Psoas muscle (tissue), 8 donors: ENCODE measurements at places on chromosomes 4 and X. TPM values are rescaled to one million over a fixed set of nuclear protein-coding genes. Genes with fewer than 3 reads are reported as not detected.
A peak's percentile ranks its signal among the peaks of the same experiment; 100 is the strongest.

- no peaks in the 10 kb centered on the region for H3K27me3 ChIP-seq
- H3K4me1 ChIP-seq: no peaks in the 10 kb centered on the region
- DNase-seq: no peak
- H3K36me3 ChIP-seq: no peaks in the 10 kb centered on the region
- H3K4me3 ChIP-seq: no peak overlapping the region
These were observed 98.7 kb downstream of the CFAP299 start for GRCh38 chr4:80434238-80434637.

DNA sequence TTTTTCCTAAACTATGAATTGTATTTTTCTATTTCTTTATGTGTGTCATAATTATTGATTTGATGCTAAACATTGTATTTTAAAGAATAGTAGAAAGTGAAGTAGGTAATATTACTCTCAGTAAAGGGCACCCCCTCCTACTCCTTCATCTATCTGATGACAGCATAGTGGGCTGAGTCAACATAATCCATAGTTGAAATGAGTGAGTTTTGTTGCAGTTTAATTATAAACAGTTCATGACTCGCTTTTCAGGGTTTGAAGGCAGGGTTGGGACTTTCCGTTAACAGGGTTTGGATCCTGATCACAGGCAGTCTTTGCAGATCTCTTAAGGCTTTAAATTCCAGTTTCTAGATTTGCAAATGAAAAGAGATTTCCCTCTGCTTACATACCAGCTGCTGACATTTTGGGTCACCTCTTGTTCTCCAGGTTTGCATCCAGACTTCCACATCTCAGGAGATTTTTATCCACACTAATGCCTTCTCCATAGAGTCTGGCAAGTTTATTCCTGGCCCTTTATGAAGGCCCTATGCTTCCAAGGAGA is 54.0 kb upstream of the TACR3 start:
- no peaks in the 10 kb centered on the region for H3K36me3 ChIP-seq
- H3K27me3 ChIP-seq: no peaks in the 10 kb centered on the region
- H3K4me3 ChIP-seq: no peak overlapping the region
- no peak overlapping the region for H3K27ac ChIP-seq

Gene FHDC1
- total RNA-seq: 0.27 TPM

DNA sequence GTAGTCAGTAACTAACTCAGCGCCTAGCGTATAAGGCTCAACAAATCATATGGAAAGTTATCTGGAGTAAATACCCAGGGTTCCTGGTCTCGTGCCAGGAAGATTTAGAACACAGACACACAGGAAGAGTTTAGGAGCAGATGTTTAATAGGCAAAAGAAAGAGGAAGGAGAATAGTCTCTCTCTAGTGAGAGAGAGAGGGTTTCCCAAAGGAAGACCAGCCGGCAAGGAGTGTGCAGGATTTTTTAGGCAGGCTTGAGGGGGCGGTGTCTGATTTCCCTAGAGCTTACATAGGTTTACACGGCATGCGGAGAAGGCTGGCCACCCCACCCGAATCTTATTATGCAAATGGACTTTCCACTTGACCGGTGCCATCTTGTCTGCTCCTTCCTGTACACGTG is 284.0 kb upstream of the FRG1 start:
- H3K27me3 ChIP-seq: no peaks in the 10 kb centered on the region
- DNase-seq: no peak
- no peak overlapping the region for H3K4me3 ChIP-seq
- H3K36me3 ChIP-seq: no peaks in the 10 kb centered on the region
- no peaks in the 10 kb centered on the region for H3K4me1 ChIP-seq

DNA sequence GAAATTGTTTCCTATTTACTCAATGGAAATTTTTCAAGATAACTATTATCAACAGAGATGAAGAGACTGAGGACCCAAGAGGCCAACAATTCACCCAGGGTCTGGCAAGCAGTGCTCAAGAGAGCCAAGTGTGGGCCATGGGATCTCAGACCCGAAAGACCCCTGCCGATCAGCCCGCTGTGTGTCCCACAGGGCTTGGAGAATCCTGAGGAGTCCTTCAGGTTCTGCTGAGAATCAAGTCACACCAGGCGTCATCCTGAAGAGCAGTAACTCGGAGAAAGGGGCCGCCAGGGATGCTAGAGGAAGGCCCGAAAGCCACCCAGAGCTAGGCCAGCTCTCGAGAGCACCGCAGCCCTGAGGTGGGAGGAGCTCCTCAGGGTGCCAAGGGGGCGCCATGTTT is 48.7 kb downstream of the FGFRL1 start:
- H3K4me3 ChIP-seq: no peak overlapping the region
- H3K4me1 ChIP-seq: no peaks in the 10 kb centered on the region
- H3K27ac ChIP-seq: no peak overlapping the region
- DNase-seq: no peak

Gene WAS
- 1.9 TPM for total RNA-seq

Gene ADH1C
- total RNA-seq: 5.4 TPM

GRCh38 chrX:23832721-23833120 is 49.7 kb downstream of the SAT1 start:
- no peak overlapping the region for H3K27ac ChIP-seq
- no peak for DNase-seq
- no peaks in the 10 kb centered on the region for H3K27me3 ChIP-seq
- H3K36me3 ChIP-seq: no peaks in the 10 kb centered on the region
- no peak overlapping the region for H3K4me3 ChIP-seq

Gene DHRSX
- total RNA-seq: 9.6 TPM

DNA sequence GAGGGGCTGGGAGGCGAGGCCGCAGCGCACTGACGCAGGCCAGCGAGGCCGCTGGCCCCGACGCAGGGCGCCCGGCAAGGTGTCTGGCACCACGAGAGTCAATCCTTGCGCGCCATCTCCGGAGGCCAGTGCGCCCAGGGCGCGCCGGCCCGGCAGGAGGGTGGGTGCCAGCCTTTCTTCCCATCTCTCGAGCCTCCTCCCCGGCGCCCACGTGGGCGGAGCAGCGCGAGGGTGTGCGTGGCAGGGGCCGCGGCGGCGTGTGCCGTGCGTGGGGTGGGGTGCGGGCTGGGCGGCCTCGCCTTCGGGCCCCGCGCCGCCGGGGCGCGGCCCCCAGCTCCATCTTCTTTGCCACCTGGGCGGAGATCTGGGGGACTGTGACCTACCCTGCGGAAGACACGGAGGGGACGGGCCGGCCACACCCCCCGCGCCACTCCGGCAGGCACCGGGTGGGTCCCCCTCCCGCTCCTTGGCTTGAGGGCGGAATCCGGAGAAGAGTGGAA is 877 bp downstream of the JAKMIP1 start:
- H3K4me3 ChIP-seq: peak overlapping the region; percentile 30
- peaks cover 27% of the 10 kb centered on the region for H3K27me3 ChIP-seq
- no peaks in the 10 kb centered on the region for H3K4me1 ChIP-seq
- H3K36me3 ChIP-seq: no peaks in the 10 kb centered on the region

GRCh38 chr4:90080116-90080515 is 47.1 kb upstream of the CCSER1 start:
- H3K36me3 ChIP-seq: no peaks in the 10 kb centered on the region
- no peak overlapping the region for H3K27ac ChIP-seq
- no peak overlapping the region for H3K4me3 ChIP-seq
- H3K4me1 ChIP-seq: no peaks in the 10 kb centered on the region

GRCh38 chrX:11792461-11793421 is 34.7 kb downstream of the MSL3 start:
- no peak for DNase-seq
- H3K4me3 ChIP-seq: no peak overlapping the region
- no peaks in the 10 kb centered on the region for H3K4me1 ChIP-seq
- no peak overlapping the region for H3K27ac ChIP-seq

Gene CPLX1
- total RNA-seq: 1.3 TPM

- no peak overlapping the region for H3K4me3 ChIP-seq
- peak; percentile 31 for DNase-seq
- no peaks in the 10 kb centered on the region for H3K4me1 ChIP-seq
- no peaks in the 10 kb centered on the region for H3K36me3 ChIP-seq
- peaks cover 1% of the 10 kb centered on the region for H3K27me3 ChIP-seq
- H3K27ac ChIP-seq: peak overlapping the region; percentile 16
These were observed 19.3 kb upstream of the CSF2RA start for GRCh38 chrX:1249101-1249887.

DNA sequence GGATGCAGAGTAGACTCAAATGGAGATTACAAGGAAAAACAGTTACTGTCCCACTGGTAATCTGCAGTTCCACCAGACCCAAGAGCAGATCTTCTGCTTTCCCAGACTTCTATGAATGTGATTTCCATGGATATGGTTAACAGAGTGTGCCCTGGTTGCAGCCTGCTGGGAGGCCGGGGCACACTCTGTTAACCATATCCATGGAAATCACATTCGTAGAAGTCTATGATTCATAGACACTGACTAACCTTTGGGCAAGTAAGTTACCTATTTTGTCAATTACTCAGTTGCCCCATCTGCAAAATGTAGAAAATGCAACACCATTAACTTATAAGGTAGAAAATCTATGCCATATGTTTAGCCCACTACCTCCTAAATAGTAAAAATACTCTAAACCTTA is 443.1 kb upstream of the PITX2 start:
- DNase-seq: no peak
- no peak overlapping the region for H3K27ac ChIP-seq
- H3K4me1 ChIP-seq: no peaks in the 10 kb centered on the region
- no peak overlapping the region for H3K4me3 ChIP-seq
- no peaks in the 10 kb centered on the region for H3K36me3 ChIP-seq

GRCh38 chr4:181119186-181119585 is 1124.0 kb upstream of the TENM3 start:
- no peaks in the 10 kb centered on the region for H3K4me1 ChIP-seq
- H3K27me3 ChIP-seq: no peaks in the 10 kb centered on the region
- no peak for DNase-seq
- no peak overlapping the region for H3K4me3 ChIP-seq
- H3K27ac ChIP-seq: no peak overlapping the region

Gene SPOCK3
- total RNA-seq: not detected

DNA sequence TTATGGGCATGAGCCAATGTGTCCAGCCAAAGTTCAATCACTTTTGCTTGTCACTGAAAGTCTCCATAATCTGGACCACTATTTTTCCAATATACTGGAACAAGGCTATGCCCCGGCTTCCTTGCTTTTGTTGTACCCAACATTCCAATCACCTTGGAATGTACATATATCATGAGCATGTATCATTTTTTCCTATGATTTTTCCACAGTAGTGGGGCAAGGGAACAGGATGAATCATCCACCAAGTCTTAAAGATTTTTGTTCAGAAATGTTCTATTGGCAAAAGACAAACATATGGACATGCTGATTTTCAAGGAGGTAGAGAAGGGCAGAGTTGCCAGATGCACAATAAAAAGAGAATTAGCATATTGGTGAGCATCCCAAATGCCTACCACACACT is 548.1 kb upstream of the INTU start:
- no peaks in the 10 kb centered on the region for H3K4me1 ChIP-seq
- H3K27ac ChIP-seq: no peak overlapping the region
- no peaks in the 10 kb centered on the region for H3K36me3 ChIP-seq
- H3K27me3 ChIP-seq: peaks cover 2% of the 10 kb centered on the region

Gene HSD17B13
- total RNA-seq: not detected

GRCh38 chrX:10875995-10876394 is 235.1 kb upstream of the HCCS start:
- no peak for DNase-seq
- H3K4me3 ChIP-seq: no peak overlapping the region
- H3K27ac ChIP-seq: no peak overlapping the region

DNA sequence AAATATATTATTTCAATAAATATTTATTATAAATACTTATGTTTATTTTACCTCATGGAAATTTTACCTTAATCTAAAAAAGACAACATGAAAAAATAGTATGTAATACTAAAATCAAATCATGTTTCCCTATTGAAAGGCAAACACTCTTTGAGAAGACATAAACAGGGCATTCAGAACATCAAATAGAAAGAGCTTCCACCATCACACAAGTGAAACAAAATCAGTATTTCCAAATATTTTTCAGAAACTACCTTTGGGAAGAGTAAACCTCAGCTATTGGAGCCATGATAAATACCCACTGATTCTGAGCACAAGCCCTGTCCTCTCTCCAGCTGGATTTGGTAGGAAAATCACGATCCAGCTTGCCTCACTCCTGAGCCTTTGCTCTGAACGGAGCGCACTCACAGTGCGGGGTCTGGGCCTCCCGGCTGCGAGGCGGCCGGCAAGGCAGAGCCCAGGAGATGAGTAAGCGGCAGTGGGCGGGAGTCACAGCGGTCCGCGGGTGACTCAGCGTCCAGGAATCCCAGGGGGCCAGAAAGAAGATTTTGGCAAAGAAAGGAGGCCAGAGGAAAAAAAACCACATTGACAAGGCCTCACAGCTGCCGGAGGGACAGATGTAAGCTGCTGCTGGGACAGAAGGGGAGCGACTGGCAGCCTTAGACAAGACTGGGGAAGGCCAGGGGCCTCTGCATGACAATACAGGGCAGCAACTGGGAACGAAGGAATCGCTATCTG is 14.7 kb upstream of the ANXA5 start:
- no peaks in the 10 kb centered on the region for H3K36me3 ChIP-seq
- peak overlapping the region; percentile 42 for H3K4me3 ChIP-seq
- peaks cover 3% of the 10 kb centered on the region for H3K27me3 ChIP-seq
- H3K4me1 ChIP-seq: no peaks in the 10 kb centered on the region
- peak overlapping the region; percentile 59 for H3K27ac ChIP-seq

DNA sequence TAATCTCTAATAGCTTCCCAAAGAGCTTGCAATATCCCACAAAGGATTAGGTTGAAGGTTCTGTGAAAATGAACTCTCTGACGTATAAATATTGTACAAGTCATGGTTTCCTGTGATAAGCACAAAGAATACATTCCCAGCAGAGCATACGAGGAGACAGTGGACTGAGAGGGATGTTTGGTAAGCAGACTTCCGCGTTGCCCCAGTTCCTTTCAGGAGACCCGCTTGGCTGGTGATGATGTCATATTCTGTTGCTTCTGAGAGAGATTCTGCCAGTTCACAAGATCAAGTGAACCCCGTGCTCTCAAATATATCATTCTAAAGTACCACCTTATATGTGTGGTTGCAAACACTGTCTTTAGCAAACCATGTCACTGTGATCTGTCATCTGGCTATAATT is 323.9 kb upstream of the CASK start:
- H3K4me3 ChIP-seq: peak overlapping the region; percentile 4
- no peak overlapping the region for H3K27ac ChIP-seq
- peaks cover 18% of the 10 kb centered on the region for H3K27me3 ChIP-seq
- no peak for DNase-seq
- no peaks in the 10 kb centered on the region for H3K4me1 ChIP-seq
- no peaks in the 10 kb centered on the region for H3K36me3 ChIP-seq

DNA sequence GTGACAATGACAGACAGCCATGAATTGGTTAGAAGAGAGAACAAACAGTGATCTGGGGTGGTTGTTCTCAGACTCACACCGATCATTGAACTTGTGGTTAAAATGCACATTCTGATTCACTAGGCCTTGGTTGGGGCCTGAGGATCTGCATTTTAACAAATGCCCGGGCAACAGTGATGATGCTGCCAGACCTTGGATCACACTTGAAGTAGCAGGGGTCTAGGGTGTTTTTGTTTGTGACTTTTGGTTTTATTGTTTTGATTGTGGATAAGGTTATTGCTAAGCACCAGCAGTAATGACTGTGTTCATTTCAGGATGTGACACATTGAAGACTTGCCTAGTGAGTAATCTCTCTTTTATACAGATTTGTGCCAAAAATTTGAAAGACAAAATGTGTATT is 36.5 kb downstream of the TXLNG start:
- no peak overlapping the region for H3K27ac ChIP-seq
- H3K36me3 ChIP-seq: no peaks in the 10 kb centered on the region
- no peaks in the 10 kb centered on the region for H3K4me1 ChIP-seq
- H3K4me3 ChIP-seq: no peak overlapping the region
- DNase-seq: no peak

GRCh38 chr4:89353514-89353913 is 45.9 kb upstream of the GPRIN3 start:
- no peak for DNase-seq
- H3K27me3 ChIP-seq: no peaks in the 10 kb centered on the region
- H3K36me3 ChIP-seq: no peaks in the 10 kb centered on the region
- H3K4me1 ChIP-seq: no peaks in the 10 kb centered on the region
- no peak overlapping the region for H3K4me3 ChIP-seq
- H3K27ac ChIP-seq: no peak overlapping the region

GRCh38 chr4:98744372-98745150 is 86.2 kb upstream of the TSPAN5 start:
- no peaks in the 10 kb centered on the region for H3K4me1 ChIP-seq
- H3K36me3 ChIP-seq: no peaks in the 10 kb centered on the region
- H3K4me3 ChIP-seq: no peak overlapping the region
- no peaks in the 10 kb centered on the region for H3K27me3 ChIP-seq
